T-cell (primary cell): ENCODE measurements at places on chromosomes 1 and 21.

GRCh38 chr1:24896176-24896575, 33.9 kb downstream of the RUNX3 start:
- DNase-seq = no peak

GRCh38 chr1:121483961-121484424, 299.2 kb downstream of the SRGAP2C start:
- DNase-seq = no peak

GRCh38 chr1:229693129-229693900, 67.3 kb downstream of the URB2 start:
- DNase-seq = no peak

DNA sequence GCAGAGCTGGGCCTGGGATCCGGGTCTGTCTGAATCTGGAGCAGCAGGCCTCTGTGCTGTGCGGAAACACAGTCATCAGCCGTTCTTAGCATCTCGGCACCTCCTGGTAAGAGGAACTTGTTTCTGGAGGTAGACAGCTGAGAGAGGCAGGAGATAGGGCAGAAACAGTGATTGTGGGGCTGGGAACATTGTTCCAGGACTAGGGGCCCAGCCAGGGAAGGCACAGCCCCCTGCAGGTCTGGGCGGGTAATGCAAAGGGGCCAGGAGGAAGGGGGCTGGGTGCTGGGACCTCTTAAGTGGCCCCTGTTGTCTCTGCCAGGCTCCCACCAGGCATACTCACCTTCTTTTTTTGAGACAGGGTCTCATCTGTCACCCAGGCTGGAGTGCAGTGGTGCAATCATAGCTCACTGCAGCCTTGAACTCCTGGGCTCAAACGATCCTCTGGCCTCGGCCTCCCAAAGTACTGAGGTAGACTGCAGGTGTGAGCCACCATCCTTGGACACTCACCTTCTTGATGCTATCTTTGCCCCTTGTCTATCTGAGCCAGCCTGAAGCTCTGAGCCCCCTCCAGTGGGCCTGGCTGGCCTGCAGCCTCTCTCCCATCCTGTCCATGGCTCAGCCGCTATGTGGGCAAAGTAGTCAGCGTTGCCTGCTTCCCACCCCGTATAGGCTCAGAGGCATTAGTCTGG, 134.3 kb upstream of the ZBTB40 start:
- no peak for DNase-seq

DNA sequence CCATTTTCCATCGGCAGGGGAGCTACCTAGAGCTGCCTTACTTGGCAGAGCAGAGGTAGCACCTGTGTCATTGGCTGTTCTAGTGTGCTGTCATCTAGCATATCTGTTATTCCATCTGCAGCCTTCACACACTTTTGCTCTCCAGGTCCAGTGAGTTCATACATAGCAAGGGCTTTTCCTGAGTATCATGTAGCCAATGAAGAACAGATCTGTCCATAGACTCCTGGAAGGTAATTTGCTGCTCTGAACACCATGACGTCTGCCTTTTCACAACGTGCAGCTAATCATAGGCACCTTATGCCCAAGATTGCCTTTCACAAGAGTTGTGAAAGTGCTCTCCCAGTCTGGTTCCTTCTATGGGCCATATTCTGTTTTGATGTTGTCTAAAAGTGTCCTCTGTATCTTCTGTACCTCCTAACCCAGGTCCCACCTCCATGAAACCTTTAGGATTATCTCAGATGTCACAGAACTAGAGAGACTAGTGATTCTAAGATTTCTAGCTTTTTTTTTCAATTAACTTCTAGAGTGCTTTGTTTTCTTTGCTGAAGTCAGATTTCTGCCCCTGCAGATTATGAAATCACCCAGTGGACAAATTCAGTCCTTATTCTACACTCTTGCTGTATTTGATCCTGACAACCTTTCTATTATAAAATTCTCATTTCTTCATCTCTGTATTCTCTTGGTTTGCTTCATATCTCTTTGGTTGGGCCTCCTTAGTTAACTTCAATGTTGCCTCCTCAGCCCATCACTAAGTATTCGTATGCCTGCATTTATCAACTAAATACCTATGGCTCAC, 134.8 kb downstream of the PBX1 start:
- no peak for DNase-seq
